ENCODE measurements at places on chromosomes 4 and X.

- DNase-seq = no peak
Measured at GRCh38 chr4:79864500-79865200, 208.4 kb downstream of the ANTXR2 start.

GRCh38 chr4:1981251-1982058 is 27.3 kb downstream of the NELFA start:
- no peak for DNase-seq

DNA sequence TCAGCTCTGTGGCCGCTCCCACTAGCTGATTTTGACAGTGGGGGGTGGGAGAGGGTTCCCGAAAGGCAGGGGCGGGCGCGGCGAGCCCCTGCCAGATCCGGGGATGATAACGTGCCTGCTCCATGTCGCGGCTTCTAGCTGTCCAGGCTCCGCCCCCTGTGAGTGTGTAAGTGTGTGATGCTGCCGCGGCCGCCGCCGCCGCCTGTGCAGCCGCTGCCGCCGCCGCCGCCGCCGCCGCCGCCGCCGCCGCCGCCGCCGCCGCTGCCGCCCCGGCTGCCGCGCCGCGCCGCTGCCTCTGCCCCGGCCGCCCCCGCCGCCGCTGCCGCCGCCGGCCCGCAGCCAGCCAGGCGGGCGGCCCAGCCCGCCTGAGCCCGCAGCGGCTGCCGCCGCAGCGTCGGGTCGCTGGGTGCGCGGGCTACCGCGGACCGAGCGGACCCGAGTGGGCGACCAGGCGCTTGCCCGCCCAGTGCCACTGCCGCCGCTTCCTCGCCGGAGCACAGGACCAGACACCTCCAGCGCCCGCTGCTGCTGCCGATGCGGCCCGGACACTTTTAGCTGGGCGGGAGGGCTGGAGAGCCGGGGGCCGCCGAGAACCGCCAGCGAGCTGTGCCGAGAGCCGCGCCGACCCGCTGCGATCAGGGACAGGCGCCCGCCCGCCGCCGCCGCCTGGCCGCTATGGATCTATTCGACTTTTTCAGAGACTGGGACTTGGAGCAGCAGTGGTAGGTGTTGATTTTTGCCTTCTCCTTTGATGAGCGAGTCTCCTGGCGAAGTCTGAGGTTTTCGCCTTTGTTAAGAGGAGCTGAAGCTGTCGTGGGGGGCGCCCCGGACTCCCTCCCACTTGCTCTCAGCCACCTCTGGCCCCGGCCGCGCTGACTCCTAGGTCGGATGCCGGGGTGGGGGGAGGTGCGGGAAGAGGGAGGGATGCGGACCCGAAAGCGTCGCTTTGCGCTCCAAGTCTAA is at the start of gene AFF2:
Gene AFF2, plus strand, starts transcription at position 195 of the 963 bp plus-strand sequence. Its CDS starts 481 bp downstream, at position 676.
- DNase-seq = no peak

DNA sequence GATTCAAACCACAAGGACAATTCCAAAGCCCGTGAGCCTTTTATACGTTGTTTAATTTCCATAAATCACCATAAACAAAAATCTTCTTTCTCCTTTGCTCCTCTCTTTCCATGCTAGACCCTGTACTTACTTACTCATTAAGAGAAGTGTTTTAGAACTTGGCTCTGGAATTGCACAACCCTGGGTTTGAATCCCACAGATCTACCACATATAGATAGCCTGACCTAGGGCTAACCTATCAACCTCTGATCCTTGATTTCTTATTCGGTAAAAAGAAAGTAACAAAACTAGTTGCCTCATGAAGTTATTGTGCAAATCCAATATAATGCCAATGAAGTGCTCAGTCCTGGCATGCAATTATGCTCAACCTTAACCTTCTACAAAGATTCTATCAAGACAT is 68.8 kb downstream of the ZAR1 start:
- no peak for DNase-seq

- no peak for DNase-seq
Measured at GRCh38 chr4:11426731-11427120, 2.0 kb downstream of the HS3ST1 start.

DNA sequence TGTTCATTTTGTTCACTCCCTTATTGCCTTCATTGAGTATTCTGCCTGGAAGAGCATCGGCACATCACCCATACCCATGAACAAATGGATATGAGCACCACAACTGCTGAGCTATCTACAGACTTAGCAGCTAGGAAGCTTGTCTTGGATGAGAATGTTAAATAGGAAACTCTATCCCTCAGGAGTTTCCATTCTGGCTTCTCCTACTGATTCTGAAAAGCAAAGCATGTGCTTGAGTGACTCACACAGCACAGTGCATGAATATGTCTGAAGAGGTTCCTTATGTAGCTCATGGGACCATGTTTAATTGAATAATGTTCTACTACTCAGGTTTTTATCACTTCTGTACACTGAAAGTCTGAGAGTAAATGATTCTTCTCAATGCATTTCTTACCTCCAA is 57.3 kb upstream of the MXRA5 start:
- DNase-seq = no peak

GRCh38 chr4:125070861-125071260 is 243.9 kb upstream of the FAT4 start:
- DNase-seq = no peak

DNA sequence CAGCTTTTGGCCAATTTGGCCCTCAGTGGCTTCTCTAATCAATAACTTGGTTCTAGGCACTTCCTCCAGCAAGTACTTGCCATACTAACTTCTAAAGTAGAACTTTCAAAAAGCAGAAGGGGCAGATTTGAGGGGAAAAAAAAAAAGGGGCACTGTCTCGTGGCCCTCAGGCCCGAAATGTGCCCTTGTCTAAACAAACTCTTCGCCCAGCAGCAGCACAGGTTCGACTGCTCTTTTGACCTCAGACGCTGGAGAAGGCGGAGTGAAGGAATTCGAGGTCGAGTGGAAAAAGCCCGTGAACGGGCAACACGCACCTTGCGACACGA is 775 bp downstream of the GRPEL1 start:
- DNase-seq = no peak

DNA sequence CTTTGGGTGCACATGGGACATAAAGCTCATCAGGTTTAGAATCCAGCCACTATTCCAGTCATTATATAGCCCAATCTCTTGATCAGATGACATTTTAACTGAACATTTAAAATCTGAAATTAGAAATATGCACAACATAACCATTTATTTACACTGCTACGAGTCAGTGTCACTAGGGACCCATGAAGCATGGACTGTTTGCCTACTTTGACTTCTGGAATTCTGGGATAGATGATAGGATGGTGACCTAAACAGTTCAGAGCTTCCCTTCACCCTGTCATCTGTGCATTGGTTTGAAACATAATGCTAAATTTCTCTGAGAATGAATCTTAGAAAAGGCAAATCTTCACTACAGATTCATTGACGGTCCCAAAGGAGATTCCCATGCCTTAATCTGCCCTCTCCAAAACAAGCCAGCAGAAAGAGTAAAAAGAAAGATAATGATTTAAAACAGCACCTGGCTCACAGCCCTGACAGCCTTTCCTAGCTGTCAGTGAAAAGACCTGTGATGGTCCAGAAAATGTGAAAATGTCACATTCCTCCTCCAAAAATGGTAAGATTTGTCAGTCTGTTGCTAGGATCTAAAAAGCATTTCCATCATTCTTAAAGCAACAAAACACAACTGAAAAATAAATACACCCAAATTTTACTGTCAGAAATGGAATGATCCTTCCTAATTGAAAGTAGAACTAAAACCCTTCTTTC is 18.9 kb upstream of the HERC3 start:
- DNase-seq = no peak

GRCh38 chr4:55021214-55021613 is 104.2 kb downstream of the KDR start:
- no peak for DNase-seq

- no peak for DNase-seq
Measured at GRCh38 chr4:82421796-82422560, 8.3 kb downstream of the HNRNPDL start.

DNA sequence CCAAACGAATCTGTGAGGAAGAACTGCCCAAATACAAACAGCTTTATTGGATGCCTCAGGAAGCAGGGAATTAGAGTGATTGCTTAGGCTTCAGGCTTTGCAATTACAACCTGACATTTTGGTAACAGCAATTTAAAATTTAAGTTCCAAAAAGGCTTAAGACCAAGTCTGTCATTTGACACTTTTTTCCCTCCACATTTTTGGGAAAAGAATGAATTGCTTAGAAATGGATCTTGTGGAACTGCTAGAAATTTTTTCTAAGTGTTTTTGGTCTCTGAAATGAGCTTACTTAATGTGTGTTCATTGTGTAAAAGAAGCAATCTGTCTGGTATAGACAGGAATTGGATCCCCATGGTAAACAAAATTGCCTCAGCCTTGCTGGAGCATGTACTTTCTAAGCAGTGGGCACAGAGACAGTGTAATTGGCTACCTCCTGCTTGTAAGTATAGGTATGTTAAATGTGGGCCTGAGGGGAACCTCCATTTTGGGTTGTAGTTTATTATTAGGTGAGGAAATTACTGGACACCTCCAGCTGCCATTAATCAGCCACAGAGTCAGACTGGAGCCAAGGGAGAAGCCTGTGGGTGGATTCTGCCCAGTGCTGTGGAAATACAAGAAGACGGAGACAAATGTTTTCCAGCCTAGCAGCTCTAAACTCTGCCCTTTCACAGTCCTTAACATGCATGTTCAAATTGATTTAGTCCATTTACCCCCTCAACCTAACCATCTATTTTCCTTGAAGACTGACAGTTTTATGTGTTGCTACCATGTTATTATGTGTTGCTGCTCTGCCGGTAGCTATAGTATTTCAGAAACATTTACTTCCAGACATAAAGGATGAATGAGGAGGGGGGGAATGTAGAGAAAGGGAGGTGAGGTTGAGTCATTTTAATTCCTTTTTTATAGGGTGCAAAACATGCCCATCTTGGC is 473.0 kb downstream of the SPRY1 start:
- DNase-seq = no peak

DNA sequence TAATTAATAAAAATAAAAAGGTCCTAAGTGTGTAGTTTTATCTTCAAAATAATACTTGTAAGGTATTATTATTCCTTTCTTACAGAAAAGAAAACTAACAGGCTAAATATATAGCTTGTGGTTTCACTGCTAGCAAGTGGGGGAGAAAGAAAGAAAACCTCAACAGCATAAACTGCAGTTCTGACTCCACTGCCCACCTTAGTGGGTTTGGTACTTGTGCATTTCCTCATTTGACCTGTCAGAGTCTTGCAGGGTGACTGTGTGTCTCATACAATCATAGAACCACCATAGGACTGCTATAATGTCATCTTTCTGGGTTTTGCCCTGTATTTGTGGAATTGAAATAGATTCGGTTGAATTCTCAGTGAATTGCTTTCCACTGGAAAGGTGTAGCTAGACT is 94.7 kb upstream of the PUDP start:
- no peak for DNase-seq

DNA sequence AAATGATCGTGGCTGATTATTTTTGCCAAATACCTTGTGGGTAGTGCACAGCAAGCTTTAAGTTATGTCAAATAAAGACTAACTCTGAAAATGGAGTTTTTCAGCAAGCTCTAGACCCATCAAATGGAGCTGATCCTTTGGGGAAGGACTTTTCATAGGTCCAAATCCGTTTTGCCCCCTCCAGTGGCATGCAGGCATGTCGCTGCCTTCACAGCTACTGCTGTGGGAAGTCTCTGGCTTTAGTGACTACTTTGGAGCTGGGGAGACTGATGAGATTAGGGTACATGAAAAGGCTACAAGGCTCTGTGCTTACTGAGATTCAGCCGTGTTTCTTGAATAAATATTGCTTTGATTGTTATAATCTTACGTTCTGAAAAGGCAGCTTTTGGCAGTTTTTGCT is 106.6 kb upstream of the HS3ST1 start:
- no peak for DNase-seq

- peak; percentile 41 for DNase-seq
Measured at GRCh38 chr4:53563824-53564223, 27.5 kb downstream of the LNX1 start.

GRCh38 chr4:112234952-112235609 is 3.5 kb downstream of the AP1AR start:
- peak; percentile 74 for DNase-seq

Measured in AG04450 (cell line).